ENCODE measurements at places on chromosomes 6 and 20.

DNA sequence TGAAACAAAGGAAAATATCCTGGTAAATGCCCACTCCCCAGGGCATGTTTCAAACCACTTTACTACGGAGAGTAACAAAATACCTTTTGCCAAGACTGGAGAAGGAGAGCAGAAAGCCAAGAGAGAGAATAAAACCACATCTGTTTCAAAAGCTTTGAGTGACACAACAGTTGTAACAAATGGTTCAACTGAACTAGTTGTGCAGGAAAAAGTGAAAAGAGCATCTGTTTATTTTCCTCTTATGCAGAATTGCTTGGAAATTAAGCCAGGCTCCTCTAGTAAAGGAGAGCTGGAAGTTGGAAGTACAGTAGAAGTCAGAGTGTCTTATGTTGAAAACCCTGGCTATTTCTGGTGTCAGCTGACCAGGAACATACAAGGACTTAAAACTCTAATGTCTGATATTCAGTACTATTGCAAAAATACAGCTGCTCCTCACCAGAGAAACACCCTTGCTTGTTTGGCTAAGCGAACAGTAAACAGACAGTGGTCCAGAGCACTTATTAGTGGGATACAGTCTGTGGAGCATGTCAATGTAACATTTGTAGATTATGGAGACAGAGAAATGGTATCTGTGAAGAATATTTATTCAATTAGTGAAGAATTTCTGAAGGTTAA is 2.6 kb downstream of the TDRD6 start:
- no peak for DNase-seq

DNA sequence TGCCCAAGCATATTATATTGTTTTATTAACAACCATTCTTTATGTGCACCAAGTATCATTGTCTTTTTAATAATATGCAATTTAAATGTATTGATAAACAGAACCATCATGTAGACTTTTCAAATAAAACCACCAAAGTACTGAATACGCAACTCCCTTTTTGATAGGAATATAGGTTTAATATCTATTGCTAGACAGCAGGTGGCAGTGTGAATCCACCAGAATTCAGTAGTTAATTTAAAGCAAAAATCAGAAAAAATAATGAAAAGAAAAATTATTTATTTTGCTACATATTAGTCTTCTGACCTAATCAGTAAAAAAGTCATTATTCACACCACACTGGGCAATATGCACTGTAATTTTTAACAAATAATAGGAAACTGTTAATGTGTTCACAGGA is 143.7 kb downstream of the KLHL32 start:
- DNase-seq: peak; percentile 48

DNA sequence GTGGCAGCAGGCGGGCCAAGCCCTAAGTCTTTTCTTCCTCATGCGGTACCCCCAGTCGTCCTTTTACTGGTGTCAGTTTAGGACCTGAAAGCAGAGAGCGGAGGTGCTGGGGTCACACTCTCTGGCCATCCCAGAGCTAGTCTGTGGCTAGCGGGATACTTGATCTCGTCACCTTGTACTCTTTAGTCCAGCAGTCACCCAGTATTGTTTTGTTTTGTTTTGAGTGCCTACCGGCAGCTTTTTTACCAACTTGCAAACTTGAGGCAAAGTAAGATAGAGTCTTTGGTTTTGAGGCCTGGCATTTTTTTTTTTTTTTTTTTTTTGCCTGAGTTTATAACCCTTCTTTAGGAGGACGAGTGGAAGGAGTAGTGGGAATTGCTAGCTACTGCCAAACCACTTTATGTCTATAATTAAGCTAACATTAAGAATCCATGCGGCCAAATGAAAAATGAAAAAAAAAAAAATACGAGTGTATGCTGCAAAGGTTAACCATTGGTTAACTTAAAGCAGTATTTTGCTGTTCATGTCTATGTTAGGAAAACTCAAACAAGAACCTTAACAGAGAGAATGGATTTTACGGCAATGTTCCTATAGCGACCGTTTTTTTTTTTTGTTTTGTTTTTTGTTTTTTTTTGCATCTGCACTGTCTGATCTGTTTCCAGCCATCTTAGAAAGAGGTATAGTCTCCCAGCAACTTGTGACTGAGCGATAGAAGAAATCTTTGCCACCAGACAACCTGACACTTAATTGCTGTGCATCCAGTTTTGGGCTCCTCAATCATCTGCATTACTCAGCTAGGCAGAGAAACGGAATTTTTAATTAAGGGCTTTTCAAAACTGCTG is 56.9 kb downstream of the FAM217A start:
- DNase-seq: peak; percentile 28

GRCh38 chr20:19849341-19850197 is 91.5 kb downstream of the RIN2 start:
- no peak for DNase-seq

GRCh38 chr20:47551222-47551621 is 49.5 kb downstream of the NCOA3 start:
- no peak for DNase-seq

DNA sequence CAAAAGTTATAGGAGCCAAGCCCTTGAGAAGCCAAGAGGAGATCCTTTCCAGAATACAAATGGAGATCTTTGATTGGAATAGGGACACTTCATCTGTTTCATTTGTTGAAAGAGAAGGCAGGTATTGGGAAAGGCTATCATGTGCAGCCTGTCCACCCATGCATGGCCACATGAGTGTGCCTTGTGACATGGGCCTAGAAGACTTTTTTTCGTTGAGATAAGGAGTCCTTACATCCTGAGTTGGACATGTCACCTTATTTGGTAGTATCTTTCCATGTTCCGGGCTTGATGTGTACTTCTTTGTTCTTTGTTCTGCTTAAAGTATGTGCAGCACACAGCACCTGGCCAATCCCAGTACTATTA is 42.1 kb upstream of the SYNCRIP start:
- no peak for DNase-seq

DNA sequence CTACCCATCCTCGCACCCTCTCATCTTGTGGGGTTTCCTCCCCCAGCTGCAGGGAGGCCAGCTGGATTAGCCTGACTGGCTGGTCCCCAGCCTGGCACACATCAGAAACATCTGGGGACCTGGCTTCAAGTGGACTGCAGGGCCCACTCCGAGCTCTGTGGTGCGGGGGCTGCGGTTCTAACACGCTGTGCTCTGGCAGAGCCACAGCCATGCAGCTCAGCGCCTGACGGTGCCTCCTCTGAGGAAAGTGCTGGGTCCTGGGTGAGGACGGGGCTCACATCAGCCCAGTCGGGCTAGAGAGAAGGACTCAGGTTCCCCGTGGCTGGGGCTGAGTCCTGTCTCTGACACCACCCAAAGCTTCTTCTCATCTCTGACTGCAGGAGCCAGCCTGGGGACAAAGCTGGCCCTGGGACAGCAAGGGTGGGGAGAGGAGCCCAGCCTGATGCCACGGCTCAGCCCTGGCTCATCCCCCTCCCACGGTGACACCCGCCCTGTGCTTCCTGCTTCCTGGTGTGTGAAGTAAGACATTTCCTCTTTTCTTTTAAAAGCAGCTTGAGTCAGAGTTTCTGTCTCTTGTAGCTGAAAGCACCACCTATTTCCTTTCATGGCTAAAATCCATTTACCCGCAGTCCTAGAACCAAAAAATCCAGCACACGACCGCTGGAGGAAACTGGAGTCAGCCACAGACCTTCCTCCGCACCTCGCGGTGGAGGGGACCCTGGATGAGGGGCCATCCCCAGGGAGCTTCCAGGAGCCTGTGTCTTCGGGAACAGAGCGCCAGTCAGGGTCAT is 127.4 kb upstream of the AFDN start:
- no peak for DNase-seq

- no peak for DNase-seq
Observed at GRCh38 chr6:13702809-13703302, 8.8 kb downstream of the RANBP9 start.

DNA sequence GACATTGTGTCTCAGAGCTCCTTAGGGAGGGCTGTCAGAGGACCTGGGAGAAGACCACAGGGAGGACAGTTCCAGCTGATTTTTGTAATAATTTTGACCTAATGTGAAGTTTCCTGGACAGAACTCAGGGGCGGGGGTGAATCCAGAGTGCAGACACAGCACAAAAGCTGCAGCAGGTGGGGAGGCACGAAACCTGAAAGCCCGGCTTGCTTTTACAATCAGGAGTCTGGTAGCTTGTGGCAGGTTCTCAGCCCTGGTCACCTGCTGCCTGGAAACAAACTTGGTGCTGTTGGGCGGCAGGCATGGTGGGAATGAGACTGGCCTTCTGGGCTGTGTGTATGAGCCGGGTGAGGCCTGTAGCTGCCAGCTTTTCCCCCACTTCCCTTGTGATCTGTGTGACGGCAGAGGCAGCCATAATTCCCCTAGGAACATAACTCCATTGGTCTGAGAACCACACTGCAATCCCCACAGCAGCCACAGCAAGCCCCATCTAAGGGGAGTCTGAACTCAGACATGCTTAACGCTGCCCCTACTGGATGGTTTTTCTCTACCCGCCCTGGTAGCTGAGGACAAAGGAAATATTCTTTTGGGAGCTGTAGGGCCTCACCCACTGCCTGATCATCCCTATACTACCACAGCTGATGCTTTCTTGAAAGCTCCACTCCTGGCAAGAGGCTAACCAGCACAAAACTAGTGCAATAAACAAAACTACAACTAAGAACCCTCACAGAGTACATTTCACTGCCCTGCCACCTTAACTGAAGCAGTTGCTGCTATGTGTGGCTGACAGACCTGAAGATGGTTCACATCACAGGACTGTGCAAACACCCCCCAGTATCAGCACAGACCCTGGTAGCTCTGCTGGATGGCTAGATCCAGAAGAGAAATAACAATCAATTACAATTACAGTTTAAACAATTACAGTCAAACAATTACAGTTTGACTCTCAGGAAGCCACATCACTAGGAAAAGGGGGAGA is 1055.1 kb upstream of the GJE1 start:
- DNase-seq: peak; percentile 62

- DNase-seq: peak; percentile 9
Observed at GRCh38 chr6:135796643-135797305, 54.7 kb upstream of the PDE7B start.

GRCh38 chr6:12249541-12250382 is 40.4 kb upstream of the EDN1 start:
- DNase-seq: no peak

DNA sequence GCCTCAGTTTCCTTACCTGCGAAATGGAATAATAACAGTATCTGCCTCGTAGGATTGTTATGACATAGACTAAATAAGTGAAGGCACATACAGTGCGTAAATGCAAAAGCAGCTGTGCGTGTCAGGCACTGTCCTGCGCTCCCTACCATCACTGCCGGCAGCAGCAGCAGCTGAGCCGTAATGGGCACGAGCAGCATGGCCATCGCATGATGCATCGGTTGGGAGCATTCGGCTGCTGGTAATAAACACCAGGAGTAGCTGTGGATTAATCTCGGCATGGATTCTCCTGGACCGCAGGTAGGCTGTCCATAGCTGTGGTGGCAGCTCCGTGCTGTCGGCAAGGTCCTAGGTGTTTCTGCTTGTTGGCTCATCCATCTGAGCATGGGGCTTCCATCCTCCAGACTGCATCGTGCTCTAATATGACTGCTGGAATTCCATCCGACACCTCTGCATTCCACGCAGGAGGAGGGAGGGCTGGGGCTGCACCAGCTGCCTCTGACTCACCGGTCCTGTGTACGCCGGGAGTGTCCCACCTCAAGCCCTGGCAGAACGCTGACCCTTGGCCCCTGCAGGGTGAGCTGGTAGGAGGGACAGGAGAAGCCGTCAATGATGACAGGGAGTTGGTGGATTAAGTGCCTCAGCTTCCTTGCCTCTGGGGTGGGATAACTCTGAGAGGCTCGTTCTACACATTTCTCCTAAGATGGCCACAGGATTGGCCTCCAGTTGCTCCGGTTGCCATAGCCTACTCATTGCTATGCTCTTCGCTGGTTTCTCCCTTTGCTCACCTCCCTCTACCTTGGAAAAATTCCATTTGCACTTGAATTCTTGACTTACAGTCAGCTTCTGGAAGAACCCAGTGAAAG is 100.9 kb upstream of the PMEPA1 start:
- no peak for DNase-seq

GRCh38 chr6:33050014-33050810 is 23.2 kb downstream of the HLA-DPA1 start:
- no peak for DNase-seq

GRCh38 chr6:134245706-134246105 is 72.2 kb downstream of the SGK1 start:
- no peak for DNase-seq

GRCh38 chr20:43513372-43513930 is 6.0 kb downstream of the L3MBTL1 start:
- DNase-seq: no peak

- DNase-seq: no peak
Observed at GRCh38 chr20:4170621-4171537, 155.5 kb upstream of the RNF24 start.
